ENCODE measurements at places on chromosomes 11 and 22.

DNA sequence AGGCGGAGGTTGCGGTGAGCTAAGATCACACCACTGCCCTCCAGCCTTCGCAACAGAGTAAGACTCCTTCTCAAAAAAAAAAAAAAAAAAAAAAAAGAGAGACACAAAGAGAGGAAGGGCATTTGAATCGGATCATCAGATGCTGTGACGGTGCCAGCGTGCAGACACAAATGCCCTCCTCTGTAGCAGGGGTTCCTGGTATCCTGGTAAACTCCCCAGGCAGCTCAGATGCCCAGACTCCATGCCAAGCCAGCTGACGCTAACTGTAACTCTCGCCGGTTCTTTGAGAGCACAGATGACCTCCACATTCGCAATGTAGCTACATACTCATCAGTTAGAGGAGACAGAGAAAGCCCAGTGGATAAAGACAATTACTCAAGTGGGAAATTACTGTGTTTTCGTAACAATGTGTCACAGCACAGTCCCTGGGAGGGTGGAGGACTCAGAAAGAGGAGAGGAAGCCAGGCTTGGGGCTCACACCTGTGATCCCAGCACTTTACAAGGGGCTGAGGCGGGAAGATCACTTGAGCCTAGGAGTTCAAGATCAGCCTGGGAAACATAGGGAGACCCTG, 153.1 kb downstream of the BRD1 start:
- DNase-seq = no peak

DNA sequence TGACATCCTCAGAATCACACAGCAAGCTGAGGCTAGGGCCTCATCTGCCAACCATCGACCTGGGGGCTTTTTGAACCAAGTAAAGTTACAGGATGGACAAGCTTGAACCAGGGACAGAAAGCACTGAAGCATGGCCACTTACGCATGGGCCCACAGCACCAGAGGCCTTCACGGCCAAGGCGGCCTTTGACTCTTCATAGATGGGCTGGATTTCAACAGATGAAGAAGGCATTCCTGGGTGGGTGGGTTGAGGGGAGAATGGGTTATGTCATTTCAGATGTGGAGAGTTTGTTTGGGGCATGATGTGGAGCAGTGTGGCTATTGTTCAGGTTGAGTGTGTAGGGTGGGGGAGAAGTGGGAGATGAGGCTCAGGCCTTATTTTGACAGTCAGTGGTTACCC, 60.2 kb downstream of the LRRC32 start:
- DNase-seq = no peak

GRCh38 chr11:118074785-118075184, 2.1 kb upstream of the TMPRSS4 start:
- DNase-seq = no peak

DNA sequence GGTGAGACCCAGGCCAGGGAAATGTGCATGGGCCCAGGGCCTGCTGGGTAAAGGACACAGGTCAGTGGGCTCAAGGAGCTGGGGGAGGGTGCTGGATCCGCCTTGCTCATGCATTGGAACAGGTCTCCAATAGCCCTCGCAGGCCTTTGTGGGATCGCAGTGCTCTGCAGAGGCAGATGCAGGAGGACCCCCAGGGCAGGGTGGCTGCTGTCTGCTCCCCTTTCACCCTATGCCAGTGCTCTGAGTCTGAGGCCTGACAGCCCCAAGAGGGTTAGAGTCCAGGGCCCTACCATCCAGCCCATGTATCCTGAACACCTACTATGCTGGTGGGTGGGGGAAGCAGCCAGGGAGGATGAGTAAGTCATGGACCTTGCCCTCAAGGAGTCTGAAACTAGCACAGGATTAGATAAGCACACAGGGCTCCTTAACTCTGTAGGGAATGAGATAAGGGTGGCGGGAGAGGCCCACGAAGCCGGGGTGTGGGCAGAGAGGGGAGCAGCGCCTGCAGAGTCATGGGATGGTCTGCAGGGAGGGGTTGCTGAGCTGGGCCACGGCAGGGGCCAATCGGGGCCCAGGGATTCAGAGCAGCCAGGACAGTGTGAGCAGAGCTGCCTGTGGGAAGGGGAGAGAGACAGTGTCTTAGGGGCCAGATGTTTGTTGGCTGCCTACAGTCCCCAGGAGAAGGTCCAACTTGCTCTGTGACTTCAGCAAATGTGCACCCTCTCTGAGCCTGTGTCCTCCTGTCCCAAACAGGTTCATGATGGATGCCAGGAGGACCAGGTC, 10.5 kb upstream of the EHD1 start:
- DNase-seq = no peak

GRCh38 chr11:40241524-40242051, 1217.9 kb downstream of the LRRC4C start:
- DNase-seq = no peak

- DNase-seq = peak; percentile 42
These were observed 37.5 kb downstream of the TNRC6B start for GRCh38 chr22:40215266-40215665.

DNA sequence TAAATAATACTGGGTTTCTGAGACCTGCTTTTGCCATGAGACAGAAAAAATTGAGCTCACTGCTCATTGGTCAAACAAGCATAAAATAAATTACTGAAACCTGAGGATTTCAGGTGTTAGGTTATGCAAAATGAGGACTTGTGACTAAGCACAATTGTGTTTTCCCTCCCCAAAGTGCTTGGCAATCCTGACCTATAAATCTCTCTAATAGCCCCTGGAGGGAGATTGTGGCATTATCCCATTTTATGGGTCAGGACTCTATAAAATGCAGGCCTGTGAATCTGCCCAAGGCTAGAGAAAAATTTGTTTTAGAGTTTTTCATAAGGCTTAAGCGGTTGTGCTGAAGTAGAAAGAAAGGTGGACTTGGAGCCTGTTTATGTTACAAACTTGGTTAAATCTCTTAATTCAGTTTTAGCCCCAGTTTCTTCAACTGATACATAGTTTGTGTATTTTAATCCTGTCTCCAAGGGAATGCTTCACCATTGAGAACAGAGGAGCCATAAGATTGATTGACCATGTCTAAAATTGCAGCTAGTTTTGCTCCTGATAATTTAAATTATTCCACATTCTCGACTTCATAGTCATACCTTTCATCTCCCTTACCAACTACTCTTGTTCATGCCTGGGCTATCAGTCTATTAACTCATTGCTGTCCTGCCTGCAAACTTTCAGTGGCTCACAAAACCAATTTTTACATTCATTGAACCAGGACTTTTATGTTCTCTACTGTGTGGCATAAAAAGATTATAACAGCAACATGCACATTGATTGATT, 63.6 kb upstream of the LRRC4C start:
- no peak for DNase-seq

GRCh38 chr11:70397336-70397982, 870 bp upstream of the CTTN start:
- peak; percentile 51 for DNase-seq

DNA sequence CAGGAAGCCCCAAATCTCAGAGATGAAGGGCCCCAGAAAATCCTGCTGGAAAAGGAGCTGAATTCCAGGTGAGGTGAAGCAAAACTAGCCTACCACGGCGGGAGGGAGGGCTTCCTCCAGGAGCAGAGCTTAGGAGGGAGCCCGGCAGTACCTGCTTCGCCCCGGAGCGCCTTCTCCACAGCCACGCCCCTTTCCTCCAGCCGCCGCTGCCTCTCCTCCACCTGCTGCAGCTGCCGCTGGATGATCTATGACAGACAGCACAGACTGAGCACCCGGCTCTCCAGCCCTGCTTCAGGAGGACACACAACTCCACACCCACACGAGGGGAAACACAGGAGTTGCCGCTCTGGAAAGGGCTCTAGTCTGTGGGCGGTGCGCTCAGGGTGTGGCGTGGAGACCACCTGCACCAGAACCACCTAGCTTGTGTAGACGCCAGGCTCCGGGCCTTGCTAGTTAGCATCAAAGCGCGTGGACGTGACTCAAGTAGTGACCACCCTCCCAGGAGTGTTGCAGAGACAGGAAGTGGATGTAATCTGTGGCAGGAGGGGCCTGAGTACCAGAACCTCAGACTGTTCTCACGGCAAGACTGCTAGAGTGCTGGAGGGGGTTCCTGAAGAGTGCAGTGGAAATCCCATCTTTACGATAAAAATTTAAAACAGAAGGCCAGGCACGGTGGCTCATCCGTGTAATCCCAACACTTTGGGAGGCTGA, 34.6 kb upstream of the BID start:
- no peak for DNase-seq

DNA sequence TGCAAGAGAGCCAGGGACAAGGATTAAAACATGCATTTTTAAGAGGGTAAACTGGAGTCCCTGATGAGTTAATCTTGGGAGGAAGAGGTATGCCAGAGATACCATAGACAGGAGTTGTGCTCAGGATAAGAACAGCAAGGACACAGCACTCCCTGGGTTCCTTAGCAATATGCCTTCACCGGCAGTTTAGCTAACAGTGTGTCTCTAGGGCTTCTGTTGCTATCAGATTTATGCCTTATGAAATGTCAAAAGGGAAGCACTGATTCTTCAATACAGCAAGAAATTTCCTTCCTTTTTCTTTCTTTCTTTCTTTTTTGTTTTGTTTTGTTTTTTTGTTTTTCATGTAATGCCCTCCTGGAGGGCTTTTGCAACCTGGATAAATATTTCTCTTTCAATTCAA, 71.3 kb upstream of the LARGE1 start:
- no peak for DNase-seq

GRCh38 chr11:102306817-102307726, 10.2 kb upstream of the BIRC3 start:
- DNase-seq = no peak

DNA sequence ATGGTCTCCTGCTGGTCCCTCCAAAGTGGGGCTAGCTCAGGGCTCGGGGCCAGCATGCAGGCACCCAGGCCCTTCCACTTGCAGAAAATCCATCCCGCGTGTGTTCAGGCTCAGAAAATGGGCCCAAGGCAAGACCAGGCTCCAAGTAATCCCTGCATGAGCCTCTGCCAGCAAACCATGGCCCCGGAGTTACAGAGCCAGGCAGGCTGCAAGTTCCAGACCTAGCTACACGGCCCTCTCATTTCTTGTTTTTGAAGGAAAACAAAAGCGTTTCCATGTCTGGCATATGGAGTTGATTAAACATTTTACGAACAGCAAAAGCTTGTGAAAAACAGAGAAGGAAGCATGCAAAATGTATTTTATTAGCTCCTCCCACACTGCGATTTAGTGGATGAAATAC, 29.7 kb downstream of the KIAA0930 start:
- DNase-seq = peak; percentile 13

DNA sequence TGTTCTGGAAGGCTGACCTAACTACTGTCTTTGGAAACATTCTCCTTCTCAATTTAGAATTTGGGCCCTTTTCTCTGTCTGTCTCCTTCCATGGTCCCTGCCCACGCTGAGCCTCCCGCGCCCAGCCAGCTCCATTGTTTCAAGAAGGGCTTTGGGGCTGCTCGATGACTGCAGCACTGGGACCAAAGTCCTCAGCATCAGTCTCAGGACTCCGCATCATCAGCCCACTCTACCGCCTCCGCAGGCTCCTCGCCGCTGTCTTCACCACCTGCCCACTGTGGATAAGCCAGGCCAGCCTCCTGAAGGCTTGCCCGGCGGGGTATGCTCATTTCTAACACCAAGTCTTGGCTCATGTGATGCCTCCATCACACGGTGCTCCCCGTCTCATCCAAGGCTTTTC, 81.3 kb downstream of the ZBTB16 start:
- no peak for DNase-seq

GRCh38 chr11:77064648-77065217, 2.0 kb upstream of the CAPN5 start:
- no peak for DNase-seq

DNA sequence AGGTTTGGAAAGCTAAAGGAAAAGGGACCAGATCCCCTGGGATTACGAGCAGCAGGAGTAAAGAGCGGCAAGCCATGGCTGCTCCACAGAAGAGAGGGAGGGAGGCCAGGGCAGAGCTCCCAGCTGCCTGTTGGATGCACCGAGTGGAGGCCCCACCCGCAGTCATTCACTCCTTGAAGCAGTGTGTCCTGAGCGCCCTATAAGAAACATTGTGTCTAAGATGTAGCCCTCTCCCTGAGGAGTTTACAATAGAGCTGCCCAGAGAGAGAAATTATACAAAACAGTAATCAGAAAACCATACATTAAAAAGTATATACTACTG, 54.7 kb upstream of the CSNK2A3 start:
- DNase-seq = no peak

DNA sequence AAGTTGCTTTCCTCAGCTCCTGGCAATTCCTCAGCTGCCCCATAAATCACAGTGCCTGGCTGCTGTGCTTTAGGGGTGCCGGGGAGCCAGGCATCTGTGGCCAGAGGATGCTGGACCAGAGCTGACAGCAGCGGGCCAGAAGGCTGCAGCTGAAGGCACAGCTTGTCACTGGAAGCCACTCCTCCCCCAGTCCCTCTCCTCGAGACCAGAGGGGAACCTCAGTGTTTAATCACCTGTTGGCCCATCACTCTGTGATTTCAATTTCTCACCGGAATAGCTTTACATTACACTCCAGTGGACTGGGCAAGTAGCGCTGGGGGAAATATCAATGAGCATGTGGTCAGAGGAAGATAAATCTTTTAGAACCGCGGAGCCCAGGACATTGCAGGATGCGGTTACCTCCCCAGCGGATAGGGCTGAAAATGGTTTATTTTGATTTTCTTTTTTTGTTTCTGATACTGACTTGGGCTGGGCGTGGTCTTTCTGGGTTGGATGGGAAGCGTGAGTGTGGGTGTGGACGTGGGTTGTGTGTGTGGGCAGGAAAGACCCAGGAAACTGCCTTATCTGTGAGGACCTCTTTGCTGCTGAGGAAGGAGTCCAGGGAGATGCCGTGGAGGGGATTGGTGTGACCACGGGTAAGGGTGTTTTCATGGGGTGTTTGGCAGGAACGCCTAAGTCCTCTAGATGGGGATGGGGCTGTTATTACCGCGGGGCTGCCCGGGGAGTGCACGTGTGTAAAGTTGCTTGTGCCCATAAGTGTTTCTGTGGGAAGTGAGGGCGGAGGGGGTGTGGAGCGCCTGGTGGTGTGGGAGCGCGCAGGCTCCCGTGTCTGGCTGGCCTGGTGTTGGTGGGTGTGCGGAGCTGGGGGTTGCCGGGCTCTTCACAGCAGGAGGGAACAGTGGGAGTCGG, 4.0 kb downstream of the DAGLA start:
- no peak for DNase-seq

GRCh38 chr11:76719281-76719680, 48.7 kb upstream of the LRRC32 start:
- DNase-seq = no peak

- no peak for DNase-seq
These were observed 56.1 kb downstream of the SMCO4 start for GRCh38 chr11:93487032-93487483.

DNA sequence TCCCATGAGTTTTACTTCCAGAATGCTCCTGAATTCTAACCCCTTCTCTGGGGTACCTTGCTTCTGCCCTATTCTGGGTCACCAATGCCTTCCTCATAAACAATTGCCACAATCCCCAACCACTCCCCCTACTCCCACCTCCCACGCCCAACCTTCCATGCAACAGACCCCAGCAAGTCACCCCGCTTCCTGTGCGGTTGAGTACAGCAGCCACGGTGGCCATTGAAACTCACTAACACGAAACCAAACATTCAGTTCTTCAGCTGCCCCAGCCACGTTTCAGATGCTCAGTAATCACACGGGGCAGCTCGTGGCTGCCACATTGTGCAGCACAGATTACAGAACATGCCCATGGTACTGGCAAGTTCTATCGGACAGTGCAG, 3.7 kb upstream of the BCR start:
- DNase-seq = no peak

- DNase-seq = no peak
These were observed 30.1 kb upstream of the XBP1 start for GRCh38 chr22:28830441-28830840.

GRCh38 chr11:78019808-78020207, 3.3 kb downstream of the KCTD14 start:
- DNase-seq = no peak
